ENCODE measurements at places on chromosomes 7 and 10.

DNA sequence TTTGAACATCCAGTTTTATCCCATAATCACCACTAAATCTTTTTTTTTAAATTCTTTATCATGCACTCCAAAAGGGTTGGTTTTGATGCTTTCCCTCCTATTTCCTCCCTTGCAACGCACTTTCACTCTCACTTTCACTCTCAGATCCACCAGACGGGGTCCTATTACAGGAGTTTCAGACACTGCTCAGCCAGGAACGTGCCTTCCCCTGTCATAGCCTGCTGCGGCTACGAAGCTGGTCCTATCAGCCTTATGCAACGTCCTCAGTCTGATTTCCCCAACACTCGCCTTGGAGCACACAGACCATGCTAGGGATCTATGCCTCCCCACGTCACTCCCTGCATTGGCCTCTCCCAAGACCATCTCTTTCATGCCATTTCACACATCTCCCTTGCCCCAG lies 23.4 kb downstream of the ZPBP start:
- no peak for DNase-seq

DNA sequence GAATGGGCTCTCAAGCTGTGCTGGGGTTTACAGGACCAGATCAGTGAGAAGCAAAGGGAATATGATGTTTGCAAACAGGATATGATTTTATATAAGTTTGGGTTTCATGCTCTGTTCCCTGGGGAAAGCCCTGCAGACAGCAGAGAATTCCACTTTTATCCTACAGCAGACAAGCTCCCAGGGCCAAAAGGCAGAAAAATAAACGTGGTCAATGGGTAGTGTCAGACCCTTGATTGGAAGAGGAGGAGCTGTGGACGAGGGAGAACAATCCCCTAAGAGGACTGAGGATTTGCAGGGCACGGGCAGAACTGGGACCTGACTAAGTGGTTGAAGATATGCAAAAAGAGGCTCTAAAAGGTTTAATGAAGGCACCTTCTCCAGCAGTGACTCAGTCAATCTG lies 275.3 kb downstream of the HDAC9 start:
- DNase-seq, result no peak

DNA sequence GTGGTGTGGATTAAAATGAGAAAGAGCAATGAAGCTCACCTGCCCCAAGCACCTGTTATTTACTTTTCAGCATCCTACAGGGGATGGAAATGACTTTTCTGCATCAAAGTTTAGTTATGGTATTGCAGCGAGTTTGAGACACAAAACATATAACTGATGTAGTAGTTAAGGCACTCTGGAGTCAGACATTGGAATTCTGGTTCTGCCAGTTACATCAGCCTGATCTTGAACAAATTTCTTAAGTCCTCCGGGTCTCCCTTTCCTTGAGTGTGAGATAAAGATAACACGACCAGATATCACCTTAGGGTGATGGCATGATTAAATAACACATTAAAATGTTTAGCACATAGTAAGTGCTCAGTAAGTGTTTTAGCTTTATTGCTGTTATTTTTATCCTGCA lies 97.4 kb downstream of the ATXN7L1 start:
- no peak for DNase-seq

GRCh38 chr10:77207828-77208185 lies 429.8 kb downstream of the KCNMA1 start:
- no peak for DNase-seq

- DNase-seq, result no peak
Observed at GRCh38 chr10:93072225-93072712, 1.4 kb upstream of the CYP26A1 start.

GRCh38 chr7:103793614-103794013 lies 195.8 kb downstream of the RELN start:
- DNase-seq, result no peak

GRCh38 chr10:119651514-119652360 lies 557 bp downstream of the BAG3 start:
- no peak for DNase-seq

DNA sequence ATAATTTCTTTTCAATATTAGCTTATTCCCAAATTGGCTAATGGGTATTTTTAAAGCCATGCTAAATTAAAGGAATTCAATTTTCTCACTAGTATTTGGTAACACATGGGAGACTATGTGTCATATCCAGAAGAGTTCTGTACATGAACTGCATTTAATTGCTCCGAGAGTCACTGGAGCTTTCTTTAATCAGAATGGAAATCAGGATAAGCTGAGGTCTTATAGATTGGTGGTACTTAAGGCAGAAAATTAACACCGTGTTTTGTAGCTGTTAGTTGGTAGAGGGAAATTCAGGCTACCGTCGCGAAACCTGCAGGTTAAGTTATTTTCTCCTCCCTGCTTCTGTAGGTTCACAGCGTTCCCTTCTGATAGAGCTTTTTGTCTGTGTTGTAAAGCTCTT lies at the start of gene WEE2:
WEE2 (plus strand) TSS at position 3 of the 400 bp plus-strand sequence. CDS start 406 bp downstream, outside the sequence.
- peak; percentile 87 for DNase-seq

DNA sequence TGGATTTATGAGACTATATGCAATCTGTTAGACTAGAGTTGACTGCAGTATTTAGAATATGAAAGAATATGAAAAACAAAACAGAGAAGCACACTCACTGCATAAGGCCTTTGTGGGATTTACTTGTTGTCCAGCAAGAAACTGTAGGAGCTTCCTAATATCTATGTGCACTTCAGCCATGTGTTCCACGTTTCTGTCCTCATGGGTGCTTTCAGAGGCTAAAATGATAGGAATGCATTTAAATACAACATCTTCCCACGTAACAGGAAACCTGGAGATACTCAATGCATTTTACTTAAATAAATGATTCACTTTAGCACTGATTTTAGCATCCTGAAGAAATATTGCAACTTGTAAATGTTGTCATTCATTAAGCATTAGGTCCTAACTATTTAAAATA lies 11.7 kb downstream of the HUS1 start:
- DNase-seq, result no peak

- DNase-seq, result no peak
Observed at GRCh38 chr10:23955456-23956225, 253.3 kb upstream of the KIAA1217 start.

- no peak for DNase-seq
Observed at GRCh38 chr7:1893036-1893435, 223.0 kb downstream of the ELFN1 start.

- no peak for DNase-seq
Observed at GRCh38 chr7:34130558-34131295, 225.4 kb downstream of the BMPER start.
